ENCODE measurements at places on chromosomes 6 and 20.

- DNase-seq, result no peak
Observed at GRCh38 chr20:50339466-50339901, 148.9 kb downstream of the CEBPB start.

DNA sequence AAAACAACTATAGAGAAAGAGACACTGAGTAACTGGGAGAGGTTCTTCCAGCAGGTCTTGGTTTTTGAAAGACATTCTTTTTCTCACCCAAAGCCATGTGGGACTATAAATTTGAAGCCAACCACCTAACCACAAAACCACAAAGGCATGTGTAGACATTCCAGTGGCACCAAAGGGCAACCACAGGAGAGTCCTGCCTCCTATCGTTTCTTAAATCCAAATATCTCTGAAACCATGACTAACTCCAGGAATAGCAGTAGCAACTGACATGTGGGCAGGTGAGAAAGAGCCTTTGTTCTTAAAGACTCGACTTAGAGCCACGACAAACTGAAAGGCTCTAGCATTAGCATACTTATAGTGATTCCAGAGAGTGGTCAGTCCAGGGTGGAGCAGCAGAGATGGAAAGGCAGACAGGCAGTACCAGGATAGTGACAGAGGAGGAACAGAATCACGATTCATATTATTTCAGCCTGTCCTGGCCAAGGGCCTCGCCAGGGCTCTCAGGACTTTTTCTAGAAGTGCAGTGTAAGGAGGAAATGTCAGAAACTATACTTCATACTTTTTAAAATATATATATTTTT is 9.4 kb upstream of the COL9A1 start:
- no peak for DNase-seq

DNA sequence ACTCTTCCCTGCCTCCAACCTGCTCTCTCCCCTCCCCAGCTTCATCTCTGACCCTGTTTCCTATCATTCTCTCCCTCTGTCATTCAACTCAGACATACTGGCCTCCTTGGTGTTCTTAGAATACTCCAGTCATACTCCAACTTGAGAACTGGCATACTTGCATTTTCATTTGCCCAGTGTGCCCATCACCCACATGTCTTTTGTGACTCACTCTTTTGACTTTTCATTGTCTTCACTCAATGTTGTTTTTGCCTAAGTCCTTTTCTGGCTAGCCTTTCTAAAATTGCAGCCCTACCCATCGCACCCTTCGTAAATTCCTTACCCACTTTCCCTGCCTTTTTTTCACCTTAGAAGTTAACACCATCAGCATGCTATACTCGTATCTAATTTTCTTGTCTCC is 77.0 kb upstream of the CD2AP start:
- DNase-seq, result no peak

DNA sequence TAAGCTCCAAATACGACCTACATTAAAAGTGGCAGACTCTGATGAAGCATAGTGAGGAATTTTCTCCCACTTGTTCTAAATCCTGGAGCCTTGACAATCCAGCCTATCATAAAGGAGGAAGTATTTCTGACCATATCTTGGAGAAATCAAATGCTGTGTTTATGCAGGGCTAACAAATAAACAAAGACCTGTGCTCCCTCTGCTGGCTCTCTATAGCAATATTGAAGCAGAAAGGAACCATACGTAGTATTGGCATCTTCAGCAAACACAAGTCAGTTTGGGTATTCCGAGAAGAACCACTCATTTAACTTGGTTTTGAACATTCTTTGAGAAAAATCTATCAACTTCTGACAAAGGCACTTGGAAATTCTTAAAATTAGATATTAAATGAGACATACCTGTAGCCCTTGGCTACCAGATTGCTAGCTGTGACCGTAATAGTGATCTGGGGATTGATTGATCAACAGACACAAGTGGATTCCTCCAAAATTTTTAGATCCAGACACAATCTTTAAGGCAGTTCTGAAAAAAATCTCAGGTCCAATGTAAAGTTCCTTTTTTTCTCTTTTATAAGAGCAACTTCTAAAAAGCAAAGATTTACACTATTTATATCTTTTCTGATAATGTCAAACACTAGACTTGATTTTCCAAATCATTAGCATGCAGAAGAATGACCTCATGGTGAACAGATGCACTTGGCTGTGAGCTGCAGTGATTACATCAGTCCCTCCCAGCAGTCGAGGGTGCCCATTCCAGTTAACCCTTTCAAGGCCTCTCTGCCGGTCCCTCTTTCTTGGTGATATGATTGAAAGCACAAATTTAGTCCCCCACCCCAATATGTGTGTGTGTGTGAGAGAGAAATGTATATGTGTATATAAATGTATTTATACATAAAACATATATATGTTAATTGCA is 40.2 kb downstream of the INSM1 start:
- DNase-seq, result no peak

GRCh38 chr6:41504466-41505121 is 41.6 kb upstream of the FOXP4 start:
- no peak for DNase-seq

All from GM18507 (cell line).